Activated CD8-positive, alpha-beta T cell treated with anti-CD3 and anti-CD28 coated beads for 36 hours (primary cell): ENCODE measurements at places on chromosomes 1 and 21. TPM values are rescaled to one million over a fixed set of nuclear protein-coding genes. Genes with fewer than 3 reads are reported as not detected.

The PYHIN1 gene
- total RNA-seq: 8.5 TPM

The OR1C1 gene
- total RNA-seq: not detected

The PDPN gene
- not detected for total RNA-seq

The LPAR3 gene
- 0.58 TPM for total RNA-seq

The C1QTNF12 gene
- 2.6 TPM for total RNA-seq

The CYP2J2 gene
- 1.4 TPM for total RNA-seq

The PLA2G2E gene
- not detected for total RNA-seq

The FGR gene
- 0.51 TPM for total RNA-seq

The C1orf94 gene
- total RNA-seq: not detected

The CR1L gene
- total RNA-seq: not detected

The E2F2 gene
- total RNA-seq: 23.7 TPM

The TAS1R1 gene
- not detected for total RNA-seq

The OR2T29 gene
- total RNA-seq: not detected

The PROX1 gene
- total RNA-seq: not detected

The CNST gene
- total RNA-seq: 23.5 TPM

The ANXA9 gene
- not detected for total RNA-seq

The GUCA2B gene
- not detected for total RNA-seq

The SMYD2 gene
- 40.6 TPM for total RNA-seq

The RCSD1 gene
- 67.9 TPM for total RNA-seq

The PTPRF gene
- 3.8 TPM for total RNA-seq

The LIN28A gene
- not detected for total RNA-seq

The TMEM269 gene
- total RNA-seq: 0.22 TPM

The HJV gene
- not detected for total RNA-seq

The OR2M3 gene
- not detected for total RNA-seq

The AMY1A gene
- total RNA-seq: not detected

The CNR2 gene
- 0.25 TPM for total RNA-seq

The RNASEL gene
- total RNA-seq: 3.7 TPM
